ENCODE measurements at places on chromosomes 11 and 22.

DNA sequence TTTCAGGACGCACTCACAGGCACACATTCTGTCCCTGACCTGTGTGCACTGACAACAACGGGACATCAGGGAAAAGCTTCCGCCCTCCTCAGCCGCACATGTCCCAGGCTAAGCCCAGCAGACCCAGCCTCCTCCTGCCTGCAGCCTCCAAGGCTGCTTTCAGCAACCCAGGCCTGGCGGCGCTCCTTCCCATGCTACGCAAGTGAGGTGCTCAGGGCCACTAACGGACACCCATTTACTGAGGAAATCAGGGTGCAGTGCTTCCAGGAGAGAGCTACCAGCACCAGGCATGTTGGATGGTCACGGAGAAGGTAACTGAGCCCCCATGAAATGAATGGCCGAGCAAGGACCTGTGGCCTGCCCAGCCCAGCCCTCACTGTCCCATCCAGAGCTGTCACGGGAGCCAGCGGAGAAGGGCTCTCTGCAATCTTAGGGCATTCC is 6.9 kb downstream of the MOB2 start:
- no peak for DNase-seq

DNA sequence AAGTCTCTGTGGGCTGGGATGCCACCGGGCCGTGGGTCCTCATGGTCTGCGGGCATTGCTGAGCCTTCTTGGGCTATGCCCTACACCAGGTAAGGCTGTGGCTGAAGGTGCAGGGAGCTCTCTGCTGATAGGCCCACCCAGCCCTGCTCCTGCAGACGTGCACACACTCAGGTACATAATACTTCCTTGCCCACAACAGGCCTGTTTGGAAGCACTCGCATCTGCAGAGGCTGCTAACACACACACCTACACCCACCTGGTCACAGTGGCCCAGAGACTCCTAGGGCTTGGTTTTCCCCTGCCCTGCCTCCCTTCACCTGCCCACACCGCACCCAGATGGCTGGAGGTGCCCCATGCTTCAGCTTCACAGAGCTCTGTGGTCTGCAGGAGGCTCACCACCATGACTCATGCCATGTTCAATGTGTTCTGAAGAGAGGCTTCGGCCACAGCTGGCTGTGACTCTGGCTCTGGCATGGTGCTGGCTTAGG is 72.8 kb upstream of the KCNQ1OT1 start:
- DNase-seq: no peak

GRCh38 chr11:120830085-120830620 is 193.7 kb upstream of the TBCEL start:
- DNase-seq: no peak

DNA sequence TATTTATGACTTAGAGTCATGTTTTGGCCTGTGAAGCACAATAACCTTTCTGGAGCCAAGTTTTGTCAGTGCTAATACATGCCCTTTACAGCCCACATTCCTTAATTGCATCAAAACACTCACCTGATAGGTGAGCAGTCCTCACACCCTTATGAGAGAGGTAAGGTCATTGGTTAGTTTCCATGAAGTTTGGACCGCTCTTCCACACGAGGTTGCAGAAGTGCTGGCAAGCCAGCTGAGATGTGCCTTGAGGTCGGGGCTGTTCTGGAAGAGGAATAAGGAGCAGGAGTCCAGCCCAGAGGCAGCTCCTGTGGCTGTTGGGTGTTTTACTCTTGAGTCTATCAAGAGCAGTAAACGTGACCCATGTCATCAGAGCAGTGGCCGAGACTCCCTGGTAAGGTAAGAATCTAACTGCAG is 76.3 kb downstream of the CYB5R2 start:
- DNase-seq: no peak

DNA sequence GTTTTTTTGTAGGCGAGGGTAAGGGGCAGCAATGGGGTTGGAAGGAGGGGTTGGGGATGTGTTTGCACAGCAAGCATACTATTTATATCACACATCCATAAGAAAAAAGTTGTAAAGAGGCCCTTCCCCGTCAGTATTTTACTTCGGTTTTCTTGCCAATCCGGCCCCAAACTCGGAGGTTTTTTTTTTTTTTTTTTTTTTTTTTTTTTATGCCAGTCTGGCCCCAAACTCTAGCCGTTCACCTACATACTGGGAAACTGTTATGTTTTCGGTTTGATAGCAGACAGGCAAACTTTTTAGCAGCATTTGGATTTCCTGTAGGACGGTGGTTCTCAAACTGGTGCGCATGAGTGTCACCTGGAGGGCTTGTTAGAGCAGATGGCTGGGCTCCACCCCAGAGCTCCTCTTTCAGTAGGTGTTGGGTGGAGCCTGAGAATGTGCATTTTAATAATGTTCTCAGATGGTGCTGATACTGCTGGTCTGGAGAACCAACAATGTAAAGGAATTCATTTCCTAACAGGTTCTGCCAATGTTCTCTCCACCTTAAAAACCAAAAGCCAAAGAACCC is 76.5 kb upstream of the ZBED5 start:
- no peak for DNase-seq

DNA sequence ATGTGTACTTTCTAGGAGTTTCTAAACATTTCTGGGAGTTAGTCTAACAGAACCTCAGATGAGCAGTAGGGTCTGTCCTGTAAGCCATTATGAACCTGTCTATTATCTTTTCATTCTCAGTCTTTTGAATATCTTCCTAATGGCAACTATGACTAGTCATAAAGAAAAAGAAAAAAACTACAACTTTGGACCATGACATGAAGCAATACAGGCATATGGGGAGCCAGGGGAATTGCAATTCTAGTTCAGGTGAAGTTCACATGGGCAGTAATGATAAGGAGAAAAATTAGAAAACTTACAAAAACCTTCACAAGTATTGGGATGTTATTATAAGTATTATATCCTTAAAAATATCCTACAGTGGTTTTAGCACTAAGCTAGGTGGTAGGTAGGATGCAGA is 649.0 kb upstream of the ANO5 start:
- no peak for DNase-seq

GRCh38 chr11:6734616-6735015 is 37.2 kb downstream of the OR2AG2 start:
- DNase-seq: no peak

DNA sequence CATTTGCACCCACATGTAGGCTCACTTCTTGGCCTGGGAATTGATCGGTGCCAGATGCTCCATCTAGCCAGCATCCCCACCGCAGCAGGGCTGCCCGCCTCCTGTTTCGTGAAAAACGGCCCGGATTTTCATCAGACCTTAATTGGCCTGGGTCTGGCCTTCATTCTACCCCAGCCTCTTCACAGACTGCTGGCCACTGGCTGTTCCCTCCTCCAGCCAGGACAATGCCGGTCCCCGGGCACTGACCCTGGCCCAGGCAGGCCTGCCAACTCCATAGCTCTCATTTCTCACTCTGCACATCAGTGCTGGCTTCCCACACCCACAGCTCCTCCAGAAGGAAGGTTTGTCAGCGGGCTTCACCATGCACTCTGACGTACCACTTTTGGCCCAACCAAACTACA is 27.9 kb downstream of the TIMP3 start:
- no peak for DNase-seq
